Body of pancreas (tissue), 4 donors: ENCODE measurements at places on chromosomes 11 and 22. TPM values are rescaled to one million over a fixed set of nuclear protein-coding genes. Genes with fewer than 3 reads are reported as not detected.
A peak's percentile ranks its signal among the peaks of the same experiment; 100 is the strongest.

- DNase-seq = peak; percentile 42
Measured at GRCh38 chr22:24554313-24555164, at the start of gene GUCD1. TSS of gene GUCD1 (minus strand) at chr22:24555138. CDS start at chr22:24554991, 147 bp downstream.

MYOD1 gene
- not detected for total RNA-seq

GRCh38 chr11:68831124-68831523, 10.6 kb downstream of the CPT1A start:
- DNase-seq = peak; percentile 73

DNA sequence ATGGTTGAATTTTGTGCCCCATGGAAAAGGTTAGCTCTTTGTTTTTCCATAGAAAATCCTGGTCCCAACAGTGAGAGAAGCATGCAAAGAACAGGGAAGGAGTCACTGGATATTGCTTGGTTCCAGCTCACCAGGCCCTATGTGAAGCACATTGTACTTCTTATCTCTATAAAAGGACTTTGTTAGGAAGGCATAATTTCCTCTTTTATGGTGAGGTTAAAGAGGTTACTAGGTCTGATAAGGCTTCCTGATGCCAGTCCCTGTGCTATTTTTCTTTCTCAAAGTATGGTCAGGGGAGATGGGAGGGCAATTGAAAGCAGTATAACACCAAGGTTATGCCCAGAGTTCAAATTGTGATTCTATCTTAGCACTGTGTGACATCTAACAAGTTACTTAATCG, 162.6 kb downstream of the KIF18A start:
- DNase-seq = no peak

GRCh38 chr22:43216738-43217137, 29.8 kb upstream of the TTLL12 start:
- no peak for DNase-seq

TRMU gene
- 34.2 TPM for total RNA-seq

CCDC87 gene
- total RNA-seq = under 0.01 TPM

DNA sequence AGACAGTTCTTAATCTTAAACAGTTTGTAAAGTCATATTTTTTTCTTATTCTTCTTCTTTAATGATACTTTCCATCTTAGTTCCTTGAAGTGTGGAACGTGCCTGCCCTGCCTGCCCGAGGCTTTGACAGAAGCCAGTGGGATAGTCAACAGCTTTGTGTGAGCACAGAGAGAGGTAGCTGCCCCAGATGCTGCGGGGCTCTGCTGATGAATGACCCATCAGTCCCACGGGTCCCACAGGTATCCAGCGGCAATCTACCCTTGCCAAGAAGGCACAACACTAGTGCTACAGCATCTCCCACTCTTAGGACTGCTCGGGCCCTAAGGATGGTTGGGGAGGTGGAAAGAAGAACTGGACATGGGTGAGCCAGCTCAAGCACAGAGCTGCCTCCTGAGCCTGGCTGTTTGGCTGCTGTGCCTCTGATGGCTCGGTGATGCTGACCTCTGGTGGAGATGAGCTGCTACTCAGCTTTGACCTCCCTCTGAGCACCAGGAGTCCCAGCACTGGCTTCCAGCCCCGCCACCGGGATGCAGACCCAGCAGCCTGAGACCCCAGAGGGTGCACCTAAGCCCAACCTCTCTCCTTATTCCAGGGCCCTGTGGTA, 11.8 kb upstream of the APLNR start:
- DNase-seq = peak; percentile 52
